ENCODE measurements at places on chromosomes 6 and 20.

- DNase-seq = no peak
Measured at GRCh38 chr6:147642458-147642857, 134.0 kb downstream of the SAMD5 start.

DNA sequence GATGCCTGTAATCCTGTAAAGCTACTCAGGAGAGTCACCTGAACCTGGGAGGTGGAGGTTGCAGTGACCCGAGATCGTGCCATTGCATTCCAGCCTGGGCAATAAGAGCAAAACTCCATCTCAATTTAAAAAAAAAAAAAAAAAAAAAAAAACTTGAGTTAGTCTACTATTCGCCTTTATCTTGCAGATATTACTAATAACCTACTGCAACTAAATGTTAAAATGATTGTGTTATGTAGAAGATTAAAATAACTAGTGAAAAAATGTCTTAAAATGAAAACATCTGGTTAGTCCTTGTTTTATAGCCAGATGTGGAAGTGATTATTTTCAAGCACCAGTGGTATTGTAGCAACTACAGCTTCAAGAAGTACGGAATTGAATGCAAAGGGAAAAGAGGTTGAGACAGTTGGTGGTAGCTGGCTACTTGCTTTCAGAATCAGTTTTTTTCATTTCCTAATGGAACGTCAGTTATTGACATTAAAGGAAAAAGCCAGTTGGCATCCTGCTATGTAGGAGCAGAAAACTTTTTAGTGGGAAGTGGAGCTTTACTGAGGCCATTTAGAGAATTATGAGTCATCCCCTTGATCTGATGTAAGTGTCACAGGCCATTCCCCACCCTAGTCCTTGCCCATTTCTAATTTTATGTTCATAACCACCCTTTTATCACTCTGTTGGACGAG lies 43.8 kb upstream of the DYNLRB1 start:
- DNase-seq = peak; percentile 51

DNA sequence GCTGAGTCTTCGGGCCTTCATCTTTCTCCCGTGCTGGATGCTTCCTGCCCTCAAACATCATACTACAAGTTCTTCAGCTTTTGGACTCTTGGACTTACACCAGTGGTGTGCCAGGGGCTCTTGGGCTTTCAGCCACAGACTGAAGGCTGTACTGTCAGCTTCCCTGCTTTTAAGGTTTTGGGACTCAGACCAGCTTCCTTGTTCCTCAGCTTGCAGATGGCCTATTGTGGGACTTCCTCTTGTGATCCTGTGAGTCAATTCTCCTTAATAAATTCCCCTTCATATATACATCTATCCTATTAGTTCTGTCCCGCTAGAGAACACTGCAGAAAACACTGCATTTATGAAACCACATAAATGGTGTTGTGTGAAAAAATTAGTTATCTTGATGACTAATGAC lies 13.9 kb upstream of the BCLAF1 start:
- no peak for DNase-seq

- DNase-seq = no peak
Measured at GRCh38 chr20:63782051-63782471, 42.5 kb downstream of the SLC2A4RG start.

DNA sequence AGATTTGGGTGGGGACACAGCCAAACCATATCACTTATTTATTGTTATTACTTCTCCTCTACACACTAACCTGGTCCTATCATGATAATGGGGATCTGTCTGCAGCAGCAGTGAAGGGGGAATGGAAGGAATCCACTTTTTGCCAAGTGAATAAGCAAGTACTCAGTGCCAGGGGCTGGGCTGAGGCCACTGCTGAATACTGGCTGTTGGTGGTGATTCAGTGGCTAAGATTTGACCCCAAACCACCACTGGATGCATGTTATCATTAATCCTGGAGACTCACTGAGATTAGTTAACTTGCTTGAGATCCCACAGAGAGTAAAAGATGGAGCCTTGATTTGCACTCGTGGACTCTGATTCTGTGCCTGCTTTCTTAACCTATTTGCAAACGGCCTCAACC lies 127.7 kb downstream of the TSHZ2 start:
- no peak for DNase-seq

GRCh38 chr20:58703765-58704371 lies 11.3 kb downstream of the NPEPL1 start:
- DNase-seq = no peak

- no peak for DNase-seq
Measured at GRCh38 chr6:27966044-27966443, 9.0 kb downstream of the OR2B6 start.

- no peak for DNase-seq
Measured at GRCh38 chr6:53282234-53282633, 66.5 kb downstream of the ELOVL5 start.

- DNase-seq = no peak
Measured at GRCh38 chr6:45610374-45610773, 232.6 kb upstream of the SUPT3H start.

GRCh38 chr20:14688005-14688404 lies 350.6 kb upstream of the FLRT3 start:
- DNase-seq = no peak

DNA sequence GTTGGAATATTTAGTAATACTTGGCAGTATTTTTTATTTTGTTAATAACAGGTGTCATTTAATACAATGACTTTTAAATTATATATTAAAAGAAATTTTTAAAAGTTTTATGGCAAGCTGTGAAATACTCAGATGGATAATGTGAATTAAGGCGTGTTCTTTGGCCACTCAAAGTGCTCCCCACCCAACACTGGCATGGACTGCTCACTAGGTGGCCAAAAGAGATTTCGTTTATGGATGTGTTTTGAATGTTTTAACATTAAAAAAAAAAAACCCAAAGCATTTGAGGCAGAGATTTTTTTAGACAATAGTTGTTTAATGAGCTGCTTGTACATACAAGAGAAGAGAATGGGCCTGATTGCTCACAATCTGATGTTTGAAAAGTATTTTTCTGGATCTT lies 86.5 kb downstream of the QKI start:
- no peak for DNase-seq

DNA sequence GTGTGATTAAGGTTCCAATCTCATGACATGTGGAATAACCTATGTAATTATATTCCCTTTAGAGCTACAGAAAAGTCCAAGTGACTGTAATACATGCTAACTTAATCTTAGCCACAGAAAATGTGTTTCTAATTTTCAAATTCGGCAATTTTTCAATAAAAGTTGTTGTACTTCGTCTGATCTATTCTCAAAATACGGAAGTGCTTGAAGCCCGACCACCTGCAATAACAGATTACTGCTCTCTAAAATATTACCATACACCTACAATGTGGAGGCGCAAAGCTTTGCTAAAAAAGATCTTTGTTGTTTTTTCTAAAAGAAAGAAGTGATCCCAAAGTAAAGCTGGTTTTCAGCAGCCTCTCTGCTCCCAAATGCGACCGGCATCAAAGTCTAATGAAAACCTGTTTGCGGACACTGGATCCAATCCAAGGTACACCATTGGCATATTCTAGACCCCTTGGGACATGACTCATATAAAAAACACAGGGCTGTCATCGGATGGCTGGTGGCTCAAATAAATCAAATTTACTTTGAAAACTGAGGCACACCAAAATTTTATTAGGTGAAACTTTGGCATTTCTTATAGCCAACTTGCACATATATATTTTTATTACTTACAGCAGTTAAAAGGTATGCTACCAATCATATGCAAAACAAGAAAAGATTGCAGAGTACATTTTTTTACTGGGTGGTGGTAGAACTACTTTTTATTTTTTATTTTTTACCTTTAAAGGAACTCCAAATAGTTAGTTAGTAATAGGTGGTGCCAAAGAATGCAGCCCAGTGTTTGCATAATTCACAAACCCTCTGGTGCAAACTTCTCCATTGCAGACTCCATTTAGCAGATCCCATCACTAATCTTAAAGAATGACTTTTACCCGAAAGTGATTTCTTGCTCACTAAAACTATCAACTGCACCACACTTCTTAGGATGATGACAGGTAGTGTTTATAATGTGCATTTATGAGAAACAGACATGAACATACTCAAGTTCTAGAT lies 118.7 kb upstream of the TBX18 start:
- DNase-seq = no peak

- DNase-seq = peak; percentile 38
Measured at GRCh38 chr6:149140910-149141290, 176.6 kb upstream of the TAB2 start.

- no peak for DNase-seq
Measured at GRCh38 chr6:170082067-170082466, 208.8 kb downstream of the DLL1 start.

DNA sequence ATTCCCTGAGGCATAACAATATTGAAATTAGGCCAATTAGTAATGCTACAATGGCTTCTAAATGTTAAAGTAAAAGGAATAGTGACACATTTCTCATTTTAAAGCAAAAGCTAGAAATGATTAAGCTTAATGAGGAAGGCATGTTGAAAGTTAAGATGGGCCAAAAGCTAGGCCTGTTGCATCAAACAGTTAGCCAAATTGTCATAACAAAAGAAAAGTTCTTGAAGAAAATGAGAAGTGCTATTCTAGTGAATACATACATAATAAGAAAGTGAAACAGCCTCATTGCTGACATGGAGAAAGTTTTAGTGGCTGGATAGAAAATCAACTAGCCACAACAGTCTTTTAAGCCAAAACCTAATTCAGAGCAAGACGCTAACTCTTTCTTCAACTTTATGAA lies 12.9 kb downstream of the OR2A4 start:
- no peak for DNase-seq

DNA sequence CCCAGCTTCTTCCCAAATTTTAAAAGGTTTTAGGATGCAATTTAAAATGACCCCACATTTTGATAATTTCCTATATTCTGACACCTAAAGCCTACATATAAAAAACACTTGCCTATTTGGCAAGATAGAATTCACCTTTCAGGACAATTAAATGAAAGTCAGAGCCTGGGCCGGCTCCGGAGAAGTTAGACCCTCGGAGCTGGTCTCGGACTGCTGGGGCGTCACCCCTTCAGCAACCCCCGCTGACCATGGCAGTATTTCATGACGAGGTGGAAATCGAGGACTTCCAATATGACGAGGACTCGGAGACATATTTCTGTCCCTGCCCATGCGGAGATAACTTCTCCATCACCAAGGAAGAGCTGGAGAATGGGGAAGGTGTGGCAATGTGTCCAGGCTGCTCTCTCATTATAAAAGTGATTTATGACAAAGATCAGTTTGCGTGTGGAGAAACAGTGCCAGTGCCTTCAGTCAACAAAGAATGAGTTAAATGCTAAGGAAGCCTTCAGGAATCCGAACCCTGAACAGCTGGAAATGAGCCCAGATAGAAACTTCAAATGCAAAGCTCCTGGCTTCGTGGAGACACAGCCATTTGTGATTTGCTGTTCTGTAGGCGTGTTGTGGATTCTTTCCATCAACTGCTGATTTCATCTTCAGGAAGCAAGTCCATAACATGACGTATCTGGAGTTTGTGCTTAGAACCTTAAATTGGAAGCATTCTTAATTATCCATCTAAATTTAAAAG lies 16.0 kb downstream of the TCFL5 start:
- DNase-seq = no peak

DNA sequence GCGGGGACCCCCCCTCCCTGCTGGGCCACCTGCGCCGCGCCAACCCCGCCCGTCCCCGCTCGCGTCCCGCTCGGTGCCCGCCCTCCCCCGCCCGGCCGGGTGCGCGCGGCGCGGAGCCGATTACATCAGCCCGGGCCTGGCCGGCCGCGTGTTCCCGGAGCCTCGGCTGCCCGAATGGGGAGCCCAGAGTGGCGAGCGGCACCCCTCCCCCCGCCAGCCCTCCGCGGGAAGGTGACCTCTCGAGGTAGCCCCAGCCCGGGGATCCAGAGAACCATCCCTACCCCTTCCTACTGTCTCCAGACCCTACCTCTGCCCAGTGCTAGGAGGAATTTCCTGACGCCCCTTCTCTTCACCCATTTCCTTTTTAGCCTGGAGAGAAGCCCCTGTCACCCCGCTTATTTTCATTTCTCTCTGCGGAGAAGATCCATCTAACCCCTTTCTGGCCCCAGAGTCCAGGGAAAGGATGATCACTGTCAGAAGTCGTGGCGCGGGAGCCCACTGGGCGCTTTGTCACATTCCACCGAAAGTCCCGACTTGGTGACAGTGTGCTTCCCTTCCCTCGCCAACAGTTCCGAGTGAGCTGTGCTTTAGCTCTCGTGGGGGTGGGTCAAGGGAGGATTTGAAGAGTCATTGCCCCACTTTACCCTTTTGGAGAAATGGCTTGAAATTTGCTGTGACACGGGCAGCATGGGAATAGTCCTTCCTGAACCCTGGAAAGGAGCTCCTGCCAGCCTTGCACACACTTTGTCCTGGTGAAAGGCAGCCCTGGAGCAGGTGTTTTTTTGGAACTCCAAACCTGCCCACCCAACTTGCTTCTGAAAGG lies 2.1 kb downstream of the VEGFA start:
- peak; percentile 85 for DNase-seq

DNA sequence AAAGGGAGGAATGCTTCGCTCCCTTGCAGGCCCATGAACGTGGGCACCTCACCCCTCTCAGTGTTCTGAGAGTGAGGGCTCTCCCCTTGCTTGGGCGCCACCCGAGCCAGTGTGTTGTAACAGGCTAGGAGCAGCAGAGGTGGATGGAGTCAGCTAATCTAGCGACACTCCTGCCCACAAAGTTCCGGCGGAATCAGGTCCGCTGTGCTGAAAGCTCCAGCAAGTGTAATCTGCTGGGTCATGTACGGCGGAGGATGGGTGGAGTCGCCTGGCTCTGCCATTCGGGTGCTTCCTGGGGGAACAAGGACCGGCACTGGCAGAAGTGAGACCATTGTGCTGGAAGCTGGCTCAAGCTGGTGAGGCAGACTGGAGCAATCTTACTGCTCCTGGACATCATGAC lies 1310.1 kb downstream of the EPHA7 start:
- DNase-seq = no peak

DNA sequence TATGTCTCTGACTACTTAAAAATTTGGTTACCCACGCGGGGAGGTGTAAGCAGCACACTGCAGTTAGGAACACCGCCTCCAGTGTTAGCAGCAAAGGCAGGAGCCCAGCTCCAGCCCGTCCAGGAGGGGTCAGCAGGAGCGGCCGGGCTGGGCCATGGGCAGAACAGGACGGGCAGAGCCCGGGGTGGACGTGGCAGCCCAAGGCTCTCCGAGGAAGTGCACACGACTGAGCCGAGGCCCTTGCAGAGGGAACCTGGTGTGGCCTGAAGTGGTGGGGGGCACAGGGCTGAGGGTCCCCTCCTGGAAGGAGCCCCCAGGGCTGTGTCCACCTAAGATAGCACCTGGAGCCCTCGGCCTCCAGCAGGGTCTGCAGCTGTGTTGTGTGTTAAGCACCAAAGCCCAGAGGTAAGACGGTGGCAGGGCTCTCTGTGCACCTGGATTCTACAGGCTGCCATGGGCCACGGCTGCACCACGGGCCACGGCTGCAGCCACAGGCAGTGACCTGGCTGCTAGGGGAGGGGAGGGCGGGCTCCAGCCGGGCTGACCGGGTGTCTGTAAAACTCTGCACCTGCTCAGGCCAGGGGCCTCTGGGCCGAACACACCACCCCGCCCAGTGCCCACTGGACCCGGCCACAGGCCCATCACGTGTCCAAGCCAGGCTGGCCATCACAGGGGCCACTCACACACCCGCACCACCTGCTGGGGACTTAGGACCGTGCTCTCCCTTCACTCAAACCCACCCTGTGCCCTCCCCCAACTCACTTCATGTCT lies 6.6 kb downstream of the SLC2A4RG start:
- DNase-seq = no peak

GRCh38 chr6:34340906-34341480 lies 51.5 kb downstream of the NUDT3 start:
- no peak for DNase-seq

Measured in hematopoietic multipotent progenitor cell treated with erythropoietin and hydrocortisone succinate and interleukin-3 and kit ligand, for 4 days (in vitro differentiated cells).